Stimulated activated CD8-positive, alpha-beta memory T cell treated with anti-CD3 and anti-CD28 coated beads, Interleukin-7, amount 100 ng/mL, for 1 hour (primary cell): ENCODE measurements at places on chromosomes 6 and 20.

DNA sequence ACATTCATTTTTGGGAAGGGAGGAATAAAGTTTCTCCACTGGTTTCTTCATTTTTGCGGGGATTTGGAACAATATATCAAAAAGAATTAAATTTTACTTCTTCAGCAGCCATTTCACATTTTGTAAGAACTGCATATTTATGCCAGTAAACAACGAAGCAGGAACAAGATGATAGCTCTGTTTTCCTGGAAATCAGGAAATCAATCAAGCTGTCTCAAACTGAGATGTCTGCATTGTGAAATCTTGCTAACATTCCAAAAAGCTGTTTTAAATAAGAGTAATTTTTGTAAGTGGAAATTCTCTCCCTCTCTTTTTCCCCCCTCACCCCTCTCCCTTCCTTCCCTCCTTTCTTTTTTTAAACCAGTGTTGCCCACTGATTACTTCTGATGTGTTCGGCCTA lies 20.0 kb downstream of the MAPK13 start:
- DNase-seq = no peak

DNA sequence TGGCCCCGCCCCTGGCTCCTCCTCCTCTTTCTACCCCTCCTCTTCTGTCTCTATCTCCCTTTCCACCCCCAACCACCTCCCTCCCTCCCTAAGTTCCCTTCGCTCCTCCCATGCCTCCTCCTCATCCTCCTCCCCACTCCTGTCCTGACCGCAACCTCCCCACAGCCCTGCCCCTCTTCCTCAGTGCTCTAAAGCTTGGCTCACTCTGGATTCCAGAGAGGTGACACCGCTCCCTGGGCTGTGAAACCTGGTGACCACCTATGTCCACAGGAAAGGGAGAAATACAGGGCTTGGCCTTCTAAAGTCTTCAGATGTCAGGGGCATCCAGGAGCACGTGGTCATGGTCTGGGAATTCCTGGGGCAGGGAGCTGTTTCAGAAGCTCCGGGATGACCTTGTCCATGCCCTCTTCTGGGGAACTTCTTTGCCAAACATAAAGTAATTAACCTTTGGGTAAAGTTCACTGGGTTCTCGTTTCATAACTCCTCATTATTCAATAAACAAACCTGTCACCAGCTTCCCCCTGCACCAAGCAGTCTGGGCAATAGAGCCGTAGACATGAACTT lies 345 bp upstream of the CST5 start:
- DNase-seq = no peak

DNA sequence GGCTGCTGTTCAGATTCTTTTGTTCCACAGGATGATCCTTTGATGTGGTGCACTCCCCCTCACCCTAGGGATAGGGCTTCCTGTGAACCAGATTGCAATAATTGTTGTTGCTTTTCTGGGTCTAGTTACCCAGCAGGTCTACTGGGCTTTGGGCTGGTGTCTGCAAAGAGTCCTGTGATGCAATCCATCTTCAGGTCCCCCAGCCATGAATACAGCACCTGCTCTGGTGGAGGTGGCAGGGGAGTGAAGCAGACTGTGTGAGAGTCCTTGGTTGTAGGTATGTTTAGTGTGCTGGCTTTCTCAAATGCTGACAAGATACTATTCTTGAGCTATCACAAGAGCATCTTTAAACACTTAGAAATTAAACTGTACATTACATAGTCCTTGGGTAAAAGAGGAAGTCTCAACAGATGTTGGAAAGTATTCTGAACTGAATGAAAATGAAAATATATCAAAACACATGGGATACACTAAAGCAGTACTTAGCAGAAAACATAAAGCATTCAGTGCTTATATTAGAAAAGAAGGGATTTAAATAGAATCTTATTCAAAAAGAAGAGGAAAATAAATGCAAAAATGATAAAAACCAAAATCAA lies 49.1 kb upstream of the CCR6 start:
- DNase-seq = no peak

DNA sequence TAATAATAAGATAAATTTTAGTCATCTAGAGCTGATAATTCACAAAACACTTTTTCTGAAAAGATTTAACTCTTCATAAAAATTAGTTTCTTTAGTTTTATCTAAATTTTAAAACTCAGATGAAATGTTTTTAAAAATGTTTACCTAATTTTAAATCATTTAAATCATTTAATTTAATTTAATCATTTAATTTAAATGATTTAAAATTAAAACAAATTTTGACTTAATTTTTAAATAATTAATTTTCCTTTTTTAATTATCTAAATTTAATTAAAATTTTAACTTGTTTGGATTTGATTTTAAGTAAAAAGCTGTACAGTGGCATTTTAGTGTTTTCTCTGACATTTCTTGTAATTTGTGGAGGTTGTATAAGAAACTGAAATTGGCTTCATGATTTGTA lies 131.7 kb upstream of the RNF217 start:
- DNase-seq = no peak

- no peak for DNase-seq
Observed at GRCh38 chr6:46947497-46947896, 25.8 kb upstream of the ADGRF5 start.

GRCh38 chr20:24977336-24977735 lies 15.2 kb downstream of the APMAP start:
- DNase-seq = no peak

DNA sequence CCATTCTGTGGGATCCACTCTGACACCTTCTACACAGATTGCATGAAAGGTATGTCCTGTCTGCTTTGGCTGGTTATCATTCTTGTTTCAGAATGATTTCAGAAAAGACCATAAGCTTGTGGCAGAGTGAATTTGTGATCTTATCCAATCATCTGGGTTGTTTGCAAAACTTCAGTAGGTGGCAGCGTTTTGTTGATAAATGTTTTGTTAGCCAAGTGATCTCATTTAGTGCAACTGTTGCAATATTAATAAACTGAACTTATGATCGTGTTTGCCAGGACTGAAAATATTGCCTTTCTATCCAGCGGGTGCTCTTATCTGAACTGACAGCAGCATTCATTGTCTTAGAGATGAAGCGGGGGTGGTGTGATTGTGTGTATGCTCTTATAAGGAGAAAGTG lies 613.2 kb upstream of the NOX3 start:
- no peak for DNase-seq

DNA sequence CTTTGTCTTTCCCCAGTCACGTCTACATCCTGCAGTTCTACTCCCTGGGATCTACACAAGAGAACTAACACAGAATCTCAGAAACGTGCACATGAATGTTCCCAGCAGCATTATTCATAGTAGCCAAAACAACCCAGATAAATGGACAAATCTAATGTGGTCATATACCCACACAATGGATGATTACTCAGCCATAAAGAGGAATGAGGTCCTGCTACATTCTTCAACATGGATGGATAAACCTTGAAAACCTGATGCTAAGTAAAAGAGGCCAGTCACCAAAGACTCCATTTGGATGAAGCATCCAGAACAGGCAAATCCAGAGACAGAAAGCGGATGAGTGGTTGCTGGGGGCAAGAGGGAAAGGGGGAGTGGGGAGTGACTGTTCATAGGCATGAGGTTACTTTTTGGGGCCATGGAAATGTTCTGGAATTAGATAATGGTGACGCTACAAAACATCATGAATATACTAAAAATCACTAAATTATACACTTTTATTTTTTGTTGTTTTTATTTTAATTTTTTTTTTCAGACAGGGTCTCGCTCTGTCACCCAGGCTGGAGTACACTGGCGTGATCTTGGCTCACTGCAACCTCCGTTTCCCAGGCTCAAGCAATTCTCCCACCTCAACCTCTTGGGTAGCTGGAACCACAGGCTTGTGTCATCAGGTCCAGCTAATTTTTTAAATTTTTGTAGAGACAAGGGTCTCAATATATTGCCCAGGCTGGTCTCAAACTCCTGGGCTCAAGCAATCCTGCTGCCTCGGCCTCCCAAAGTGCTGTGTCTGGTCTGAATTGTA lies 50.8 kb upstream of the DSN1 start:
- DNase-seq = no peak

DNA sequence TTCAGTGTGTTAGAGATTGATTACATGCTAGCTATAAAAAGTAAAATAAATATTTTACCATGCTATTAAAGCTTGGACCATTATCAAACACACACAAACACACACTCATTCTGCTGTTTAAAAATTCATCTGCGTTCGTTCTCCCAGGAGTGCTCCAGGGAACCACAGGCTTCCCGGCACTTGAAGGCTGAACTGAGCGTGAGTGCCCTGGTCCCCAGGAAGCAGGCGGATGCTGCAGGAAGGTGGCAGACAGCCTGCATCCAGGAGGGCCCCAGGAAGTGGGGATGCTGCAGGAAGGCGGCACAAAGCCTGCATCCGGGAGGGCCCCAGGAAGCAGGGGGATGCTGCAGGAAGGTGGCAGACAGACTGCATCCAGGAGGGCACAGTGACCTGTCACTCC lies 147.2 kb upstream of the SNX9 start:
- DNase-seq = no peak

- no peak for DNase-seq
Observed at GRCh38 chr6:116512111-116512559, 696 bp downstream of the CALHM5 start.

GRCh38 chr6:148323344-148323743 lies 19.3 kb upstream of the SASH1 start:
- DNase-seq = no peak

GRCh38 chr6:109478841-109479624 lies 4.0 kb downstream of the ZBTB24 start:
- no peak for DNase-seq

GRCh38 chr20:37151529-37151928 lies 27.6 kb upstream of the RPN2 start:
- DNase-seq = no peak

DNA sequence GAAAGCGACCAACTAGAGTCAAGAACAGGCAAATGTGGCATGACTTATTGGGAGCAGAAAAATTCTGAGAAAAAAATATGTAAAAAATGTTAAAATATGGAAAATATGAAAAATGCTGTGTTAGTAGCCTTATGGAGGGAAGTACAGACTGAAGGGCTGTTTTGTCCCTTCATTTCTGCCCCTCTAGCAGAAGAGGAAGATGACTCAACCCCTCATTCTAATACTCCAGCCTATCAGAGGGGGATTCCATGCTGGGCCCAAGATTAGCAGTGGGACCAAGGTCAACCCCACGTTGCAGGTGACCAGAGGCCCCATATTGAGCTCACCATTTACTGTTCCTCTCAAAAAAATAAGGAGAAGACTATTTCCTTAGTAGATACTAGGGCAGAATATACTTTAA lies 8.4 kb downstream of the MUC21 start:
- DNase-seq = no peak

- peak; percentile 9 for DNase-seq
Observed at GRCh38 chr20:62952373-62952967, at the start of gene SLC17A9. Gene SLC17A9, plus strand, starts transcription at chr20:62952709. Its CDS starts 122 bp downstream, at chr20:62952831.

GRCh38 chr6:46444772-46445454 lies 46.3 kb downstream of the RCAN2 start:
- no peak for DNase-seq

- no peak for DNase-seq
Observed at GRCh38 chr6:26124781-26125685, 37.8 kb downstream of the HFE start.

- DNase-seq = no peak
Observed at GRCh38 chr6:140379919-140380318, 1005.5 kb upstream of the CITED2 start.

GRCh38 chr6:35089216-35089934 lies 51.8 kb downstream of the TCP11 start:
- no peak for DNase-seq

- DNase-seq = no peak
Observed at GRCh38 chr20:57513199-57513598, 11.7 kb downstream of the CTCFL start.

DNA sequence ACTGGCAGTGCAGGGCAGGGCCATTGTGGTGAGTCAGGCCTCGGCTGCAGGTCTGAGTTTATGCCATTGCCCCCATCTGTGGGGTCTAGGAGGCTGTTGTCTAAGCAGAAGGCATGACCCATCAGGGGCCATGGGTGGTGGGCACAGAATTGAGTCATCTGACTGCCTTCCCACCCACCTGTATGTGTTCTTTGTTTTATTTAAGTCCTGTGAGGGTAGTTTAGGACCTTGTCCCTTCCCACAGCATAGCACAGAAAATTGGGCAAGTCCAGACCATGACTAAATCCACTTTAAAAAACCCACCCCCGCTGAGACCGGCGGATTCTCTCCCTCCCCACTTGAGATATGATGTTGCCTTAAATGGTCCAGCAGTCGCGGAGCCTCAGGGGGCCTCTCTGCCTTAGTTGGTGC lies 40.3 kb downstream of the ERMARD start:
- no peak for DNase-seq

- no peak for DNase-seq
Observed at GRCh38 chr6:163863565-163863964, 449.0 kb downstream of the QKI start.

GRCh38 chr6:160462116-160462515 lies 113.9 kb downstream of the SLC22A3 start:
- DNase-seq = no peak

DNA sequence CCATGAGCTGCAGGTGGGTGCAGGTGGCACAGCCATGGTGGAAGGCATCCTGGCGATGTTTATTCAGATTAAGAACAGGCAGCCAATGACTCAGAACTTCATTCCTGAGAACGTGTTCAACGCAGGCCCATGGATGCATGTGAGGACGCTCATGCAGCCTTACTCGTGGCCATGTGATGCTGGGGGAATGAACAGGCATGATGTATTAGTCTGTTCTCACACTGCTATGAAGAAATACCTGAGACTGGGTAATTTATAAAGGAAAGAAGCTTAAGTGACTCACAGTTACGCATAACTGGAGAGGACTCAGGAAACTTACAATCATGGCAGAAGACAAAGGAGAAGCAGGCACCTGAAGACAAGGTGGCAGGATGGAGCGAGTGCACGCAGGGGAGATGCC lies 146.6 kb downstream of the RNASET2 start:
- no peak for DNase-seq

DNA sequence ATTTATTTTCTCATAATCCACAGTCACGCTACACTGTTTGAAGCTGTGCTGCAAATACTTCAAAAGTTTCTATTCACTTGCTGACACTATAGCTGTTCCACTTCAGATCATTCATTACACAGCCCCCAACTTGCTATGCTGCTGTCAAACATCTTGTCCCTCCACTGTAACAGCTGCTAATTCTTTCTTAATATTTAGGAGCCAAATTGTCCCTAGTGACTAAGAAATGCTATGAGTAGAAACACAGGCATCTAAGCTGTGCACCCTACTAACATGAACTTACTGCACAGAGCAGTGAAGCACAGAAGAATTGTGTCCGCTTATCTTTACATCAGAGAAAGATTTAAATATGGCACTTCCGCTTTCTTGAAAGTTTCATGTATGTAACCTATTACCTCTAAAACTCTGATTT lies 91.3 kb downstream of the PDE10A start:
- no peak for DNase-seq

- DNase-seq = no peak
Observed at GRCh38 chr20:17655286-17655651, 26.8 kb downstream of the RRBP1 start.

GRCh38 chr6:63476302-63476701 lies 96.0 kb upstream of the LOC128125822 start:
- DNase-seq = no peak

- no peak for DNase-seq
Observed at GRCh38 chr20:56187534-56188165, 60.9 kb upstream of the MC3R start.

- DNase-seq = no peak
Observed at GRCh38 chr6:15513801-15514711, 148.8 kb downstream of the DTNBP1 start.
